ENCODE measurements at places on chromosomes 6 and 20.

- DNase-seq: no peak
Observed at GRCh38 chr20:8386991-8387390, 254.9 kb downstream of the PLCB1 start.

GRCh38 chr20:21508230-21509078 is 5.4 kb downstream of the NKX2-2 start:
- no peak for DNase-seq

DNA sequence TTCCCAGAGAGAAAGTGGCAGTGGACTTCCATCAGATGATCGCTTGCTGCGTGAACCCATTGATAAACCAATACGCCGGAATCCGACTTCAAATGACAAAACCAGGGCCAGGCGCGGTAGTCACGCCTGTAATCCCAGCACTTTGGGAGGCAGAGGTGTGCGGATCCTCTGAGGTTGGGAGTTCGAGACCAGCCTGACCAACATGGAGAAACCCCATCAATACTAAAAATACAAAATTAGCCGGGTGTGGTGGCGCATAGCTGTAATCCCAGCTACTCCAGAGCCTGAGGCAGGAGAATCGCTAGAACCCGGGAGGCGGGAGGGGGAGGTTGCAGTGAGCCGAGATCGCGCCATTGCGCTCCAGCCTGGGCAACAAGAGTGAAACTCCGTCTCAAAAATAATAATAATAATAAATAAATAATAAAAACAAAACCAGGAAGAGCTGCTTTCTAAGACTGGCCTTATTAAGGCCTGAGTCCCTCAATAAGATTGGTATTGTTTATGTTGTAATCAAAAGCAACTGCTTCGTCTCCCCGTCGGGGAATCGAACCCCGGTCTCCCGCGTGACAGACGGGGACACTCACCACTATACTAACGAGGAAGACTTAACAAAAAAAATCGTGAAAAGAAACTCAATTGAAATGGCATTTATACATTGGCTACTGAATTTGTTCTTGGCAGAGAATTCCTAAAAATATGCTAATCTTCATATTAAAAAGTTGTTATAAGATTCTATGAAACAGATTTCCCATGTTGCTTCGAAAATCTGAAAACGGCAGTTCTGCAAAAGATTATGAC is 110.2 kb upstream of the ZNF184 start:
- peak; percentile 70 for DNase-seq

DNA sequence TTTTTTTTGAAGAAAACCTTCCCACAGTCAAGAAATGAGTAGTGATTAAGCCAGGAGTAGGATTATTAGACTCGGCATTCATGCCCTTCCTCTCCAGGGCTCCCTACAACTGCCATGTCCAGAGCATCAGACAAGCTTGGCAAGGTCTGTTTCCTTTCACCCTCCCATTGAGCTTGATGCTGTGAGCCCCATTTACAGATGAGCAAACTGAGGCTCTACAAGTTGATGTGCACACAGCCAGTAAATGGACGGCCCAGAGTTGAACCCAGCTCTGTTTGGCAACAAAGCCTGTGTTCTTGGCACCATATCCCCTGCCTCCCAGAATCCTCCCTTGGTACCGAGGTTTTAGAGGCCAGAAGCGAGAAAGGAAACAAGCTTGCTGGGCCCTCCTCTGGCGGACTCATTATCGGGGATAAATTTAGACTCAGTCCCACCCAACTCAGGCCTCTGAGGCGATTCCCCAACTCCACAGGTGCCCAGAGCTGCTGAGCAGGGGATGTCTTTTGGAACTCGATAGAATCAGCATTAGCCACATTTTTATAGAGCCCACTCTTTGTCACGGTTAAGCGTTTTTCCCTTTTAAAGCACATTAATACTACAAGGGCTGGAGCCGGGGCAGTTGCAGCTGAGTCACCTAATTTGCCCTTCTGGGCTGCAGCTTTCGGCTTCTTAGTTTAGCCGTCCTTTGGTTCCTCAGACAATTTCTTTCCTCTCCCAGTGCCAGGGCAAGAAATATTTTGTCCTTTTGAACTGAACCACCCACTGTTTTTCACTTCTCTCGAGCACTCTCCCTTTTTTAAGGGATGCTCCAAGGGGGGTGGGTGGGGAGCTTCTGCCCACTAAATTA is 23.0 kb upstream of the NFATC2 start:
- peak; percentile 16 for DNase-seq

GRCh38 chr6:28586324-28586723 is 60.6 kb downstream of the GPX5 start:
- no peak for DNase-seq

DNA sequence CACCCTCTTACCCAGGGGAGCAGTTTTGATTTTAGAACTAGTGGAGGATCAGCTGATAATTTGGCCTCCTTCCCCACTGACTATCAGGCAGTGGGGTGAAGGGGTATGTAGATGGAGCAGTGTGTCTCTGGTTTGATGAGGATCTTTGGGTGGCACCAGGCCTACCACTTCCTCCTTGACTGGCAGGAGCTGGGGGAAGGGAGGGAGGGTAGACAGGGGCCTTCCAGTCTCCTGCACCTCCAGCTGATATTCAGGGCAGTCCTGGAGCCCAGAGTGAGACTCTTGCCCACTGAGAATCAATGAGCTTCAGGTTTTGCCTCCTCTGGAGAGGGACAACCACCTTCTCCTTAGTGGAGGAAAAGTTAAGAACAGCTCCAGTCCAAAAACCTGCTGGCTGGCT is 3.2 kb downstream of the DEF6 start:
- DNase-seq: no peak

GRCh38 chr6:124433387-124434160 is 528.7 kb upstream of the RNF217 start:
- no peak for DNase-seq

GRCh38 chr20:10387686-10388085 is 46.3 kb downstream of the MKKS start:
- DNase-seq: no peak

GRCh38 chr6:52994031-52994838 is 849 bp downstream of the GSTA4 start:
- DNase-seq: peak; percentile 56

DNA sequence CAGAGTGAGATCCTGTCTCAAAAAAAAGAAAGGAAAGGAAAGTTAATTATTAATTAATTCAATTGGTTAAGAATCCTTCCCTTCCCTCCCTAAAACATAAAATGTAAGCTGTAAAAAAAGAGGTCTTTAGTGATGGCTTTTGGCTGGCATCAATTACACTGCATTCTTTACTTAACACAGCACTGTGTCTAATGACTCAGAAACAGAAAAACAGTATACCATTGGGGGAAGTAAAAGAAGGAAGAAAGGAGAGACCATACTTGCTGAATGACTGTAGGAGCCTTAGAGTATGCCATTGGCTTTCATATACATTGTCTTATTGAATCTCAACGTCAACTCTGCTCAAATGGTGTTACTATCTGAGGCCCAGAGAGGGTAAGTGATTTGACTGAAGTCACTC is 18.3 kb upstream of the CITED2 start:
- DNase-seq: peak; percentile 24

DNA sequence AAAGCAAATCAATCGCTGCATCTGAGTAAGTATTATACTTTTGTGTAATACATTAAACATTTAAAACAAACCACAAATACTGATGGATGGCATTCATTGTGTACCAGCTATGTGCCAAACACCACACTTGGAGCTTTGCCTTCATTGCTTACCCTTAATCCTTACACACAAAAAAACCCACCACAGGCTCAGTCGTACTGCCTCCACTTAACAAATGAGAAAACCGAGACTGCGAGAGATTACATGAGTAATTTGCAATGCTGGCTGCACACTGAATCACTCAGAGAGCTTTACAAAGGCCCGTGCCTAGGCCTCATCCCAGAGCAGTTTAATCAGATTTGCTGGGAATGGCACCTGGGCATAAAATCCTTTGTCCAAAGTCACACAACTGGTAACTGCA is 130.5 kb downstream of the EDN1 start:
- DNase-seq: peak; percentile 51

DNA sequence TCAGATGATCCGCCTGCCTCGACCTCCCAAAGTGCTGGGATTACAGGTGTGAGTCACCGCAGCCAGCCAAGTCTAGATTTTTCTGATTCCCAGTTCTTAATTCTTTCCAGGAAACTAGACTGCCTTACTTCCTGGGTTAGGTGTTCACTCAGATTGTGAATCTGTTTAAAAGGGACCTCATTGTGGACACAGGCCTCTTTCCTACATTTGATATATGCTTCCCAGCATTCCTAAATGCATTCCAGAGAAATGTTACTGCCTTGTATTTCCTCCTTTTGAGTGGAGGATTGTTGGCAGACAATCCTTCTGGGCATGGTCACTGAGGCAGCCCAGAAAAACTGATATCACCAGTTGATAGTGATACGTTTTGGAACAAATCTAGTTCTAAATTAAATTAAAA is 15.7 kb downstream of the TMEM181 start:
- no peak for DNase-seq

DNA sequence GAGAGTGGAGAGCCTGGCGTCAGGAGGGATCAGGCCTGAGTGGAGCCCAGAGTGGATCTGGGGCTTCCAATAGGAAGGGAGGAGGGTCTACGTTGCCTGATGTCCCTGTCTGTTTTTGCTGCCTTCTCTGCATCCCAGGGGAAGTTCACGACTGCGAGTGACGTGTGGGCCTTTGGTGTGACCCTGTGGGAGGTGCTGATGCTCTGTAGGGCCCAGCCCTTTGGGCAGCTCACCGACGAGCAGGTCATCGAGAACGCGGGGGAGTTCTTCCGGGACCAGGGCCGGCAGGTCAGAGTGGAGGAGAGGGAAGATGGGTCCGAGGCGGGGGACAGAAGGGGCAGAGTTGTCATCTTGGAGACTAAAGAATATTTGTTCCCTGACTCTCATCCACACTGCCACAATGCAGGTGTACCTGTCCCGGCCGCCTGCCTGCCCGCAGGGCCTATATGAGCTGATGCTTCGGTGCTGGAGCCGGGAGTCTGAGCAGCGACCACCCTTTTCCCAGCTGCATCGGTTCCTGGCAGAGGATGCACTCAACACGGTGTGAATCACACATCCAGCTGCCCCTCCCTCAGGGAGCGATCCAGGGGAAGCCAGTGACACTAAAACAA is 9.2 kb upstream of the GTF2H4 start:
- DNase-seq: no peak

GRCh38 chr20:37317316-37317715 is 27.9 kb downstream of the MANBAL start:
- no peak for DNase-seq

DNA sequence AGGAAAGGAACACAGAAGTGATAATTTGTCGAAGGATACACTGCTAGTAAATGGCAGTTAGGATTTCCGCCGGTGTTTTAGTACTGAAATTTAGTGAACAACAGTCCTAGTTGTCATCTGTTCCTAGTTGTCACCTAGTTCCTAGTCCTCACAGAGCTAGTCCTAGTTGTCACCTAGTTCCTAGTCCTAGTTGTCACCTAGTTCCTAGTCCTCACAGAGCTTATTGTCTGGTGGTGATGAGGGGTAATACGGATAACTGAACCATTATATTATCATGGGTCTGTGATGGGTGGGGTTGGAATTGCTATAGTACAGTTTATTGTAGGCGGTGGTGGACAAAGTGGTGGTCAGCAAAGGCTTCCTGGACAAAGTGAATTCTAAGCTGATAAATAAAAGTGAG is 1.8 kb downstream of the SNRNP48 start:
- DNase-seq: no peak

DNA sequence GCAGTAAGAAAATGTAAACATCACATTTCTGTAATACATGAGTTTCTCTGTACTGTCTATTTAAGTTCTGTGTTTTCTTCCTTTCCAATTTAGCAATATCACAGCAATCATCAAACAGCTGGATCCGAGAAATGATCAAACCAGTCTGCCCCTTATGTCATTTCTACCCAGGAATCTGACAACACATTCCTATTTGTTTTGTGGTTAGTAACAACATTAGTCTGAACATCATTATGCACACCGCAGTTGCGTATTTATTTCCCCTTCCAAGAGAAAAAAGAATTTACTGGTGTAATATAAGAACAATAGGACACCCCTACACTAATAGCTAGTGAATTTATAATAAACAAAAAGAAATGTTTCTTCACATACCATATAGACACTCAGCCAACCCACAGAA is 179.5 kb downstream of the BTBD9 start:
- DNase-seq: peak; percentile 55

GRCh38 chr6:167815296-167815980 is 11.3 kb upstream of the AFDN start:
- no peak for DNase-seq

DNA sequence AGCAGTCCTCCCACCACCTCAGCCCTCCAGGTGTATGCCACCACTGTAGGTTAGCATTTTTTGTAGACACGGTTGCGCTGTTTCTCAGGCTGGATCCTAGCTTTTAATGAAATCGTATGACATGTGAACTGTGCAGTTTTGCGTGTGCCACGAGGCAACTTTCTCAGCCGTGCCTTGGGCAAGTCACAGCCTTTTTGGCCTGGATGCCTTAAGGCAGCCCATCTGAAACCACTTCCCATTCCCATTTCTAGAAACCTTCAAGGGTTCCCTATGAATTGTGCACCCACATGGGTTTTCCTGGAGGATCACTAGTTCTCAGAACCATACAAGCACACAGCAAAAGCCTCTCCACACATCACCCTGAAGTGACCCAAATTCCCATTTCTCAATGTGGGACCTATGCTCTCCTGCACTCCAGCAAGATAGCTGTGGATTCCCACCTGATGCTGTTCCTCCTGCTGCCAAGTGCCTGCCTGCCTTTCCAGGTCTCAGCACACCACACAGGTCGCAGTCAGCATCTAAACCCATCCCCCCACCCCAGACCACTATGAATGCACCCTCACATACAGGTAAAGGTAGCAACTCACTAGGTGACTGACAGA is 28.9 kb downstream of the SNX5 start:
- DNase-seq: no peak

DNA sequence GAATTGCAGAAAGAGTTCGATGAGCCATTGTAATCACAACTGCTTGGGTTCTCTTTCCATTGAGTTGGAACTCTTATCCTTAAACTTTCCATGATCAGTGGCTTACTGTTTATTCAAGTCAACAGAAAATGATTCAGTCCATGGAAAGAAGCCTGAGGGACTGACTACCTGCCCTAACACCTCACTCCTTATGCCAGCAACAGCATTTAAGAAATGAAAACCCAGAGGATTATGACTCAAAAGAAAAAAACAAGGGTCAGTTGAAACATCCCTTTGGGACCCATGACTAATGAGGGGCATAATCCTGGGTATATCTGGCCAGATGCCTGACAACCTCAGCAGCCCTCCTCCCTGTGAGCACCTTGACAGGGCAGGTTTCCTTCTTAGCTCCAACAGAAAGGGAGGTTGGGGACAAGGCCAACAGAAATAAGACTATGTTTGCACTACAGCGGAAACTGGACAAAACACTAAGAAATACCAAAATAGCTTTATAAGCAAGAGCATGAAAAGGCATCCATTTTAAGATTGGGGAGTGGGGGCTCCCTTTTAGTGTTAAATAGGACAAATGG is 106.7 kb downstream of the MAP3K5 start:
- DNase-seq: no peak

- DNase-seq: no peak
Observed at GRCh38 chr6:24149296-24149695, 23.3 kb downstream of the NRSN1 start.
